ENCODE measurements at places on chromosomes 2 and 18.

DNA sequence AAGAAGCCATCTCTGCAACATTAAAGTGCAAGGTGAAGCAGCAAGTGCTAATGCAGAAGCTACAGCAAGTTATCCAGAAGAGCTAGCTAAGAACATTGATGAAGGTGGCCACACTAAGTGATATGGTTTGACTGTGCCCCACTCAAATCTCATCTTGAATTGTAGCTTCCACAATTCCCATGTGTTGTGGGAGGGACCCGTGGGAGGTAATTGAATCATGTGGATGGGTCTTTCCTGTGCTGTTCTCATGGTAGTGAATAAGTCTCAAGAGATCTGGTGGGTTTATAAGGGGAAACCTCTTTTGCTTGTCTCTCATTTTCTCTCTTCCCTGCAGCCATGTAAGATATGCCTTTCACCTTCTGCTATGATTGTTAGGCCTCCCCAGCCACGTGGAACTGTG is 11.4 kb downstream of the RDH14 start:
- DNase-seq: no peak

DNA sequence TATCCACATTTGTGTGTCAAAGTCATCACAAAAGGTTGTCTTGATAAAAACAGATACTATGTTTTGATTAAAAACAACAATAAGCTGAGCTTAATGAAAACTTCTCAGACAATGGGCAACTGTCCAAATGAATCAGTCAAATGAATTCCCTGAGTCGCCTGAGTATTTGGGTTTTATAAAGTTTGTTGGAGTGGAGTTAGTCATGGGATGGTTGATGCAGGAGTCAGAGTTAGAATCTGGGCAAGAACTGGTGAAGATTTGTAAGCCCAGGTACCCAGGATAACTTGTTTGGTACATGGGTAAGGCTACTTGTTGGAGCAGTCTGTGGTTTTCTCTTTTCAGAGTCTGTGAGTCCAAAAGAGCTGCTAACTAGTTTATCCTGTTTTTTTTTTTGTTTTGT is 34.4 kb upstream of the RAPGEF4 start:
- DNase-seq: no peak

- no peak for DNase-seq
Measured at GRCh38 chr18:55088561-55088960, 129.3 kb upstream of the CCDC68 start.

- no peak for DNase-seq
Measured at GRCh38 chr2:122734766-122735424, 979.4 kb downstream of the TSN start.

- DNase-seq: no peak
Measured at GRCh38 chr18:44149706-44150105, 531.0 kb upstream of the SETBP1 start.
